ENCODE measurements at places on chromosomes 6 and 20.

DNA sequence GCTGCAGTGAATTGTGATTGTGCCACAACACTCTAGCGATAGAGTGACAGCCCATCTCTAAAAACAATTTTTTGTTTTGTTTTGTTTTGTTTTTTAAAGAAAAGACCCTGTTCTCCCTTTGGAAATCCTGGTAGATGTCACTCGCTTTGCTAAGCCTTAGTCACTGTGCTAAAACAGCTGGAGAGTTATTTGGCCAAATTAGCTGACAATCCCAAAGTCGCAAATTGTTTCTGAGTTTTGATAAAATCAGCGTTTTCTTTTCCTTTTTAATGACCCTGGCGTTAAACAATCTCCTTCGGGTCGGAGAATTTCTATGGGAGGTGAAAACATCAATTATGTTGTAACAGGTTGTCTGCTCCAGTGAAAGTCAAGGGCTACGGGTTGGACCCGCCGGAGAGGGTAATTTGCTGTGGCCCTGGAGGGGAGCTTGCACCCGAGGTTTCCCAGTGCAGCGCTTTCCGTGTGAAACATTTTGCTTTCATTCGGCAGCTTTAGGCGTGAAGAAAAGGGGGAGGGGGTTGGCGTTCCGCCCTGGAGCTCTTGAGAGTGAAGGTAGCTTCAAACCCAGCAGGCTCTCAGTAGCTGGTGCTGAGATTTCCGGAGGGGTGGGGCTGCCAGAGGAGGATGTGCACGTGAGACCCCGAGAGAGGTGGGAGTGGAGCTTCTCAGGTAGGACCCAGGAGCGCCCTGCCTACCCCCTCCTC lies 296.6 kb downstream of the PHACTR1 start:
- no peak for DNase-seq

DNA sequence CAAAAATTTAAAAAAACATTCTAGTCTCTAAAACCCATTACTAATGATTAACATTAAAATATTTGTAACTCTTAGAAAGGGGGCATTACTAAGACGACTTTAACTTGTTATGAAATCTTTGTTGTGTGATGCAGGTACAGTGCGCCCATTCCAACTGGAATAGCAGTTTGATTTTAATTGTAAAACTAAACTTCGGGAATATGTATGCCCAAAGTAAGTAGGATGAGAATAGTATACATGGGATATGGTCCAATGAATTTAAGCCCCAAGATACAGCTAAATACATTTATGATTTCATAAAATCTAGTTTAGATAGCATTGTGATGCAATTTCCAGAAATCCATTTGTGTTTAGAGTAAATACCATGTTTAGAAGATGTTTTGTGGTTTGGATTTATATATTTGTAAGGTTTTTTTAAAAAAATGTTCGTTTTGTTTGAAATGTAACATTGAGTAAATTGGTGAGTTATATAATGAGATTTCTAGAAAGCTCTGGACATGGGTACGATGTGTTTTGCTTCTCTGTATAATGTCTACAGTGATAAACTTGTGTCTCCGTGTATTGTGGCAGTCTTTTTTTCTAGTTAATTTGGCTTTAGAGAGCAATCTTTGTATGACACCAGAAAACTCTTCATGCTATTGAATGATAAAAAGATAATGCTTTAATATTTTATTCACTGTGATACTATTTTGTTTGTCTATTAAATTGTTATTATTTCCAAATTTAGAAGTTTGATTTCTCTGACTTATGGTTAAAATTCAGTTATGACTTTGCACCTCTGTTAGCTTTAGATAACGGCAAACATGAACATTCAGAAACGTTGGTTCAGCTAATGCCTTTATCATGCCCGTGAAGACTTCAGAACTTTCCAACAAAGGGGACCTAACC lies 54.8 kb downstream of the RNF182 start:
- DNase-seq: no peak

DNA sequence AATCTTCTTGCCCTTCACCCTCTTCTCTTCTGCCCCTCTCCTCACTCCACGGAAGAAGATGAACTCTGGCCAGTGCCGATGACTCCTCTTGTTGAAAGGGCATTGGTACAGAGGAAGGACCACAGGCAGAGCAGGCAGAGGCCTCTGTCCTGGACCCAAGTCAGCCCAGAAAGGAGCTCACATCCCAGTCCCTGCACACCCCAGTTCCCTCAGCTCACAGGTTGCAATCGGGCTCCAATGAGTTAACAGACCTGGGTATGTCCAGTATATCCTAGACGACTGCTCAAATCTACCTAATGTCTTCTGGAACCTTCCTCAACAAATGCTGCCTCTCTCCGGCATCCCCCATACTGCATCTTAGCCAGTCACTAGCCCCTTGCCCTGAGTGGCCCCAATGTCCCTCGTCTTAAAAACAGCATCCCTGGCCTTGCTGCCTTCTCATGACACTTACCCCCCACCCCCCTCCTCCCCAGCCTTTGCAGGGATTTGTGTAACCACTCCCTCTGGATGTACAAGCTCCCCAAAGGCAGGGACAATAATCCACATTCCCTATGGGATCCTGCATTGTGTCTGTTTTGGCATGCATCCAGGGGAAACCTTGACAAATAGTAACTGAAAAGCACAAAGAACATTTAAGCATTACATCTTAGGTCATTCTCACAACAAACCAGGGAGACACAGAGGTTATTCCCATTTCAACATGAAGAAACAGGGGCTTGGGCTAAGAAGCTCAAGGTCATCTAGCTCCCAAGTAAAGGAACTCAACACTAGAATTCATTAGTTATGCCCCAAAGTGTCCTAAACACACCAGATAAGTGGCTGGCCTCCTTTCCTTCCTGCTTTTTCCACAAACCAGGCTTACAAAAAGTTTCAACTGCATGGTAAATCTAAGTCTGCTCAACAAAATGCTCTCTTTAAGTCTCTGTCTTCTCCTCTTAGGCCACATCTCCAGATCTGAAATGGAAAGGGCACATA lies 45.1 kb downstream of the TRERF1 start:
- no peak for DNase-seq

GRCh38 chr6:40431706-40432105 lies 155.5 kb downstream of the LRFN2 start:
- DNase-seq: no peak

GRCh38 chr6:141195251-141195832 lies 937.4 kb upstream of the GJE1 start:
- no peak for DNase-seq

GRCh38 chr6:45222380-45222779 lies 105.8 kb upstream of the RUNX2 start:
- DNase-seq: no peak

- no peak for DNase-seq
Observed at GRCh38 chr6:165658395-165659058, 4.5 kb downstream of the PDE10A start.

- no peak for DNase-seq
Observed at GRCh38 chr6:119171088-119171841, 92.8 kb upstream of the FAM184A start.

DNA sequence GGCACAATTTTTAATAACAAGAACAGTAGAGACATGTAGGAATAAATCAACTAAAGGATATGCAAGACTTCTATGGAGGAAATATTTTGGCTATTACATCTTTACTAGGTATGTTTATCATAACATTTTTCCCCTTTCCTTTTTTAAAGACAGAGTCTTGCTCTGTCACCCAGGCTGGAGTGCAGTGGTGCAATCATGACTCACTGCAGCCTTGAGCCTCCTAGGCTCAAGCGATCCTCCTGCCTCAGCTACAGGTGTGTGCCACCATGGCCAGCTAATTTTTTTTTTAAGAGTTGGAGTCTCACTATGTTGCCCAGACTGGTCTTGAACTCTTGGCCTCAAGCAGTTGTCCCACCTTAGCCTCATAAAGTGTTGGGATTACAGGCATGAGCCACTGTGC lies 37.0 kb downstream of the AKAP7 start:
- no peak for DNase-seq

DNA sequence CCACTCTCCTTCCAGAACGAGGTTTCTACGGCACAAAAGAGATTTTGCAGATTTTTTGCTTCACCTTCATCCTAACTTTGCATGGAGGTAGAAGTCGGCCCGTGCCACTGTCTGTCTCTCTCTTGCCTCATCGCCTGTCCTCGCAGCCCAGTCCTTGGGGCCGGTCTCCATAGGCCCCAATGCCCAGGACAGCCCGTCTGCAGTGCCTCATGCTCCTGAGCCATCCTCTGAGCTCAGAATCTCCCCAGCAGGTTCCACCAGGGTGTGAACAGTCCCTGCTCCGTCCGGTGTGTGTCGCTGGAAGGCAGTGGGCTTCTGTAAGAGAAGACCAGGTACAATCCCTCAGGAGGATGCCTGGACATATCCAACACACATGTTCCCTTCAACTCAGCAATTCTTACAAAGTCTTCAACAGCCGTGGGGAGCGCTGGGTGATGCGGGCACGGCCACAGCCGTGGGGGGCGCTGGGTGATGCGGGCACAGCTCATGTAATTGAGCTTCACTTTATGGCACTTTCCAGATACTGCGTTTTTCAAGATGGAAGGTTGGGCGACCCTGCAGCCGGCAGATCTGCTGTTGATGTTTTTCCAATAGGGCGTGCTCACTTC lies 231.9 kb downstream of the DLL1 start:
- DNase-seq: no peak

- DNase-seq: no peak
Observed at GRCh38 chr6:152566103-152566875, 70.9 kb downstream of the SYNE1 start.

DNA sequence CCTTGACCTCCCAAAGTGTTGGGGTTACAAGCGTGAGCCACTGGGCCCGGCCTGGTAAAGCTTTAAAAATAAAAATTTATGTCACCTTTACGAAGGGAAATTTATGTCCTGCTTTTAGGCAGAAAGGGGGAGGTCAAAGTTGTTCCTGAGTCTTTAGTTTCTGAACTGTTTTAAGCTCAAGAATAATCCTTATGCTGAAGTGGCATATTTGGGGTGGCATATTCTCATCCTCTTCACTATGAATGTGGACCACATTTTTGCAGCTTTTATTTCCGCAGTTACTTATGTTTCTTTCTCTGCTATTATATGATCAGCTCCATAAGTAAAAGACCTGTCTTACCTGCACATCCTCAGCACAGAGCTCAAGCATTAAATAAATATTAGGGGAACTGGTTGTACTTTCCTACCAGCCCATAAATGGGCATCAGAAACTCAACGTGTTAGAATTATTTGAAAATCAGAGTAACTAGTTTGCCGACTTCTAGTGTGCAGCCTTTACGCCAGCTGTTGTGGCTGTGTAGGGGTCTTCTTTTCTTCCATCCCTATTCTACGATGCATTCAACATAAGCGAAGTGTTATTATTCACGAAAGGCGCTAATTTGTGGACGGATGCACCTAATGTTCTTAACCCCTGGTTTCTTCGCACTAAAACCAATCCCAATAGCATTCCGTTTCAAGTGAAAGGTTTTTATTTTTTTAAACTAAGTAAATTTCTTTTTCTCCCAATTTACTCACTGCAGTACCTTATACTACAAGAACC lies 867 bp upstream of the AKAP7 start:
- DNase-seq: no peak

DNA sequence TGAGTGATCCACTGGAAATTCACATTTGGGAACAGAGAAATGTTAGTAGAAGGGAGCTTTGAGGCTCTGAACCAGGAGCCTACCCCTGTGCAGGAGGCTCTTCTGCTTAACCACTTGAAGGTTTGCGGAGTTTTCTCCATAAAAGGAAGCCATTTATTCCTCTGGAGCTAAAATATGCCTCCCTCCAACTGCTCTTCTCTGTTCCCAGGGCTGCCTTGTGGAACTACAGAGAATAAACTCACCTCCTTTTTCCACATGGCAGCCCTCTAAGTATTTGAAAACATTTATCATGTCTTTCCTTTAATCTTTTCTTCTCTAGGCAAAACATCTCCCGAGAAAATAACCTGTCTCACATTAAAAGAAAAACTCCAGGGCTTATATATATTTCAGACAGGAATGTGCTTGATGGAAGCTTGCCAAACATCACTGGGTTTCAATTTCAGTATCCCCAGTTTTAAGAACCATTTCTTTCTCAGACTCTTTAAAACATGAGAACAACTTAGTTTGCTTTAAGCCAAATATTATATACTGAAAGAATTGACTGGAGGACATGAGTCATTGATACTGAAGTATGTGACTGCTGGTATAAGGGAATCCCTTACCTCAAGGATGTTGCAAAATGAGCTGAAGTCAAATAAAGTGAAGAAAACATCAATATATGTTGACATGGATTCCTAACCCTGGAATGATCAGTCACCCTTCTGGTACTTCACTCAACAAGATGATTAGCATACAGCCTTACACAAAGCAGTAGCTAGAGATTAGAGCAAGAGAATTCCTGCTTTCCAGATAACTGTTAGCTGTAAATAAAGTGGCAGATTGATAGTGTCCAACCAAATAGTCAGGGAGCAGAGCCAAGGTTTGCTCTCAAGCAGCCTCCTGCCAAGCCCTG lies 74.0 kb downstream of the ZBTB2 start:
- peak; percentile 50 for DNase-seq

- no peak for DNase-seq
Observed at GRCh38 chr6:10184371-10185227, 230.3 kb downstream of the TFAP2A start.

DNA sequence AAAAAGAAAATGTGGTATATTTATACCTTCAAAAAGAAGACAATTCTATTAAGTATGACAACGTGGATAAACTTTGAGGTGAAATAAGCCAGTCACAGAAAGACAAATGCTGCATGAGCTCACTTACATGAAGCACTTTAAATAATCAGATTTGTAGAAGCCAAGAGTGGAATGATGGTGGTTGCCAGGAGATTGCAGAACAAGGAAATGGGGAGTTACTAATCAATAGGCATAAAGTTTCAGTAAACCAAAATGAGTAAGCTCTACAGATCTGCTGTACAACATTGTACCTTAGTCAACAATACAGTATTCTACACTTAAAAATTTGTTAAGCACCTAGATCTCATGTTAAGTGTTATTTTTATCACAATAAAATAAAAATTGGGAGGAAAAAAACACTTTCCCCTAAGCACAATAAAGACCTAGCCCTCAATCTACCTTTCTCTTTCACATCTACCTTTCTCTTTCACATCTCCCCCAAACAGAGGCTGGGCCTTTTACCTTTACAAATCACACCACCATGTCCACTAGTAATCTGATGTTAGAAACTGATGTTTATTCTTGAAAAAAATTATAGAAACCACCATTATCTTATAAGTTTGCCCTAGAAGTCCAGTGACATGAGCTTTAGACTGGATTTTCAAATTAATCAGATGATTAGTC lies 73.9 kb downstream of the PKIB start:
- no peak for DNase-seq

GRCh38 chr6:51737580-51738360 lies 349.6 kb downstream of the PKHD1 start:
- DNase-seq: no peak

DNA sequence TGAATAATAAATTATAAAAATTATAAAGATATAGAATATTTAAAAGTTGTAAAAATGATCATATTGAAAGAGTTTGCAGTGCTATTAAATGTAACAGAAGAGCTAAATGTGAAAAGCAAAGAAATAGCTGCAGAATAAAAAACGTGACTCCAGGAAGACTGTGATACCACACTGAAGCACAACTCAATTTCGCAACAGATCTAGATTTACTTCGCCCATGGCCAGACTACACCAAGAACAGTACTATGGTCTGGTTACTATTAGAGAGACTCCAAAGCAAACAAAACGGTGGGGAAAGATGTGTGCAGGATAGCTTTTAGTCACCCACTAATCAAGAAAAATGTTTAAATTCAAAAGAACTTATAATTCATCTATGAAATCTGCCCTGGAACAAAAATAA lies 1.9 kb downstream of the CHD6 start:
- no peak for DNase-seq
